ENCODE measurements at places on chromosomes 4 and X.

DNA sequence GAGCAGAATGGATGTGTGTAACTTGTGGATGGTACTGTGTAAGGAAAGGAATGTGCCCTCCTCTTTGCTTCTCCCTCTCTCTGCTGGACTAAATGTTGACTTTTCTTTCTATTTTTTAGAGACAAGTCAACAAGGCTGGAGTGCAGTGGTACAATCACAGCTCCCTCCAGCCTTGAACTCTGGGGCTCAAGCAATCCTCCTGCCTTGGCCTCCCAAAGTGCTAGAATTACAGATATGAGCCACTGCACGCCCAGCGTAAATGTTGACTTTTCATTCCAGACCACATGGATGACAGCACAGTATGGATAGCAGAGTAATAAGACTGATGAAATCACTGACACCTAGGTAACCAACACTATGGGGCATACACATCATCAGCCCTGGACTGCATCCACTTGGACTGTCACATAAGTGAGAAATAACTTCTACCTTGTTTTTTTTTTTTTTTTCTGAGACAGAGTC, 5.1 kb upstream of the RPS3A start:
- DNase-seq: no peak

- no peak for DNase-seq
Observed at GRCh38 chrX:120614816-120615215, 10.9 kb downstream of the MCTS1 start.

DNA sequence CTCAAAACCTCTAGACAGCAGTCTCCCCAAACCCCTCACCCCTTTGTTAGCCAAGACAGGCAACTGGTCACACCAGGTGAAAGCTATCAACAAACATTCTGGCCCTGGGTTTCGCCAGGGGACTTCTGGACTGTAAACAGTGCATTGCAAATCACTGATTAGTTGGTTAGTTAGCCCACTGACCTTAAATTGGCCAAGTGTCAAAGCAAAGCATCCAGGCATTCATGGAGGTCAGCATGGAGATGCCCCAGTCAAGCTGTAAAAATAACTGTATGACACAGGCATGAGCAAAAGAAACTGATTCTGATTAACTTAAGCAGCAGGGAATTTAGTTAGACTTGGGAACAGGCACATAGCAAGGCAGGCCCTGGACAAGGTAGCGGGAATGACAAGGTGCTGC, 156.0 kb upstream of the TTC29 start:
- DNase-seq: no peak

DNA sequence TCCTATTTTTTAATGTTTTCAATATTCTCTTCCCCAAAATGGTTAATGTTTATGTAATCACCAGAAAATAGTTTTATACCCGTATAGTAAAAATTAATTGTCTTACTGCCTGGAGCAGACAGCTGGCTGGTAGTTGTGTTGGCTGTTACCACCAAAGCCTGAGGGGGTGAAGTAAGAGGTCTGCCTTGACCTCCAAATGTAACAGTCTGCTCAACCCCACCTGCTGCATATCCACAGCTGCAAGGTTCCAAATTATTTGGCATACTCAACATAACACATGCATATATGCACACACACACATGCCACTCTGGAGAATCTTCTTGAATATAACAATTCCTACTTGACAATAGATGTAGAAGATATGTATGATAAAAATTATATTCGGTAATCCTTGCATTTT, 624.3 kb downstream of the ADGRL3 start:
- no peak for DNase-seq

GRCh38 chr4:165088366-165088765, 24.3 kb downstream of the TMEM192 start:
- no peak for DNase-seq

GRCh38 chr4:120005527-120005926, 61.1 kb downstream of the MAD2L1 start:
- DNase-seq: no peak

DNA sequence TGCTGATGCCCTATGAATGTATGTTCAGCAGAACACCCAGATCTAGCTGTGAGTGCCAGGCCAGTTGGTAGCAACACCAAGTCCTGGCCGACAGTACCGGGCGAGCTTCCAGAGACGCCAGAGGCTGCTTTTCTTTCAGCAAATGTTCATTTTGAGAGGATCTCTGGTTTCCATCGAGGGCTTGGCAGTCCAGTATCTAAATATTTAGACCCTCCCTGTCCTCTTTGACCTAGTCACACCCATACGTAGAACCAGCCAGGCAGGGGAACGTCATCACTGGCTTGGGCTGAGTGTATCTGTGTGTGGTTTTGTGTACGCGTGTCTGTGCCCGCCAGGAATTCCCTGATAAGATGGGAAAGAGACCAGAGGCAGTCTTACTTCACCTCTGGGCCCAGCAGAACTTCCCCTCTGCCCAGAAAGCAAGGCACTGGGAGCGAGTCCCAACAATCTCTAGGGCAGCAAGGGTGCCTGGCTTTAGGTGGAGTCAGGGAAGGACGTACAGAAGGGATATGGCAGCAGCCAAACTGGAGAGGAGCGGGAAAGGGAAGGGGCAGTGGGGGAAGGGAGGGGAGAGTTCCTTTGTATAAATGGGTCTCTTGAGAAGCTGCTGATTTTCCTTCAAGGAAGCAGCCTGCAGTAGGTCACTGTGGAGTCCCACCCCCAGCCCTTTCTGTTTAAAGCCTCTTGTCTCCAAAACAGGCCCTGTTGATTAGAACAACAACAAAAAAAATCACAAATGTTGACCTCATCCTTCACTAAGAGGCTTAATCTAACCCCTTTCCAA, 15.0 kb upstream of the ELF4 start:
- DNase-seq: no peak

GRCh38 chr4:87114245-87115062, 106.0 kb downstream of the KLHL8 start:
- no peak for DNase-seq

- no peak for DNase-seq
Observed at GRCh38 chr4:169254546-169254983, 16.2 kb downstream of the SH3RF1 start.

- no peak for DNase-seq
Observed at GRCh38 chrX:44484607-44485146, 58.0 kb downstream of the FUNDC1 start.

- no peak for DNase-seq
Observed at GRCh38 chr4:8729408-8730149, 137.0 kb downstream of the CPZ start.

DNA sequence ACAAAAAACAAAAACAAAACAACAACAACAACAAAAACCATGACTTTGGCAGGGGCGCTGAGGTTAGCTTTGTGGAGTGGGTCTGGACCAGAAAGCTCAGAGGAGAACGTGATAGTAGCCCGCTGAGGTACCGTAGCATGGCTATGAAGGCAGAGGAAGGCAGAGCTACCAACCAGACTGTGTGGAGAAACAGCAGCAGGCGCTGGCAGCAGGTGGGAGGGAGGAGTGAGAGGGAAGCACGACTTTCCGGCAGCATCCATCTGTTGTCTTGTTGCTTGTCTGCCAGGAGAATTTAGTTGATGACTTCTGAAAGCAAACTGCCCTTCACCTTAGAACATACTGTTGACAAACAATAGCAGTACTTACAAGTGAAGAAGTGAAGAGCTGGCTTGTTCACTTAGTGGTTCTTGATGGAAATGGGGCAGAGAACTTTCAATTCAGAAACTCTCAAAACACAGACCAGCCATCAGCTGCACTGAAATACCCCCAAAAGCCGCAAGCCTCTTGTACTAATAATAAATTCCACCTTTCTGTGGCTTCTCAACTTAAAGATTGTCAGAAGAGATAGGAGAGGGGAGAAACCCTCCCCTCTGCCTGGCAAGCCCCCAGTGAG, 447.2 kb downstream of the SLITRK2 start:
- peak; percentile 96 for DNase-seq

- peak; percentile 45 for DNase-seq
Observed at GRCh38 chrX:16838202-16839066, 31.7 kb downstream of the RBBP7 start.

DNA sequence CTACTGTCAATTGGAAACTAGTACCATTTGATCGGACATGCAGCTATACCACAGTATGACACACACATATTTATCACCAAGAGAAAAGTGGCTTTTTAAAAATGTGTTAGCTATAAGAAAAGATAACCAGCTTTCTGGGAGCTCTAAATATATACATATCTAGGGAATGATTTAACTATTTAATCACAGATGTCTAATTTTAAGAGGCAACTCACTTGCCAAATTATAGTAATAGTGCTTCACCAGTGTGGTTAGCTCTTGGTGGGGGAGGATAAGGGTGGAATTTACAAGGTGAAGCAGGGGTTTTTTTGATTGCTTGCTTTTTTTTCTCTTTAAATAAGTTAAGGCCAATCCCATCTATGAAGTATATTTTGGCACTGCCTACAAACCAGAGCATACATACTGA, 547.7 kb upstream of the DIPK2B start:
- no peak for DNase-seq

DNA sequence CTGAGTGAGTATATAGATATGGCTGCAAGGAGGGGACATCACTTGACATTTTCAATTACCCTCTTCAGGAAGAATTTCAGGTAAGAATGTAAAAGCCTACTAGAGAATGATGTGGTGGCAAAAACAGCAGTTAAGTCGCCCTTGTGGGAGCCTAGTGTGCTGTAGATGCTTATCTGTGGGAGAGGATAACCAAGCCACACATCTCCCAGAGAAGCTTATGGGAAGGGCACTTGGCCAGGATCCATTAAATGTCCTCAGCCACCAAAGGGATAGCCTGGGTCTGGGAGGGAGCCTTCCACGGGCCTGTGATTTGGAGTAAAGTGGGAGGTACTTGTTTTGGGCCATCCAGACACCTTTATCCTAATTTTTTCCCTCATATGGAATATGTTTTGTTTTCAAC, 41.3 kb upstream of the BCLAF3 start:
- DNase-seq: no peak

DNA sequence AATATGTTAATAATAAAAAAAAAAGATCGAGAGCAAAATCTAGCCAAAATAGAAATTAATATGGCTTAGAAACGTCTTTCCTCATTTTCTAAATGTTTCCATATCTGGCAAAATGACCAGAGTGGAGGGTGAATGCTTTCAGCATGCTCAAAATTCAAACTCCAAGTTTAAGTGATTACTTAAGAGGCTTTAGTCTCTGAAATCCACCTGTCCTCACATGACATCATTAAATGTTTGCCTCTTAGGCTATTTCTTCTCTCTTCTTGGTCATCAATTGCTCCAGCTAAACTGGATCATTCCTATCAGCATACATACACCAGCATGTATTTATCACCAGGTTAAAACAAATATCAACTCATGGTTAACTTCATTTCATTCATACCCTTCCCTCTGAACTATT, 54.5 kb upstream of the ATXN3L start:
- peak; percentile 85 for DNase-seq

DNA sequence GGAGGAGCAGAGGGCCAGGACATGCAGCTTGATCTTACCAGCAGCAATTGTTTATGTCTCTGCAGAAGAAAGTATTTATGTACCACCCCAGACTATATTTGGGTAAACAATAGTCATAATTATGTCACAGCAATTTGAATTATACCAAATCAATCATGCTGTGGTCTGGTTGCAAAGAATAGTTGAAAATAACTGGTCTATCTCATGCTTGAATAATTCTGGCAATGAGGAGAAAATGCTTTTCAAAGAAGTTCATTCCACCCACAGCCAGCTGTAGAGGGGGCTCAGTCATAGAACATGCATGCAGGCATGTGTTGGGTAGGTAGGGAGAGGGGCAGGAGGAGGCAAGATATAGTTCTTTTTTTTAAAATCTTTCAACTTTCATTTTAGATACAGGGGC, 399.2 kb downstream of the IL15 start:
- DNase-seq: no peak

DNA sequence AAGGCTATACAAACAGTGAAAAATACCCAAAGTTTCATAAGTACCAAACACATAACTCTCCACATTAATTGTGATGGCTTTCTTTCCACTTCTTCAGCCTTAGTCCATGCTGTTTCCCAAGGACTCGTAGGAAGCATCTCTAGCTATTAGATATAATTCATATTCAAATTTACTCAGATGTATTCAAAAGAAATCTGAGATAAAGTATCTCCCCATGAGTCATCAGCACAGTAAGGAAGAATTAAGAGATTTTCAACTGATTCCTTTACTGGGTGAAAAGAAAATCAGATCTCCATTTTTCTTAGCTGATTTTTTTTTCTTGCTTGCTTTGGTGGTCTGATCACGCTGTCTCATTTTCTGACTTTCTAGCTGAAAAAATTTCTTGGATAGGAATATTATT, 71.7 kb downstream of the MID1 start:
- no peak for DNase-seq

- no peak for DNase-seq
Observed at GRCh38 chrX:109716431-109717028, 16.5 kb downstream of the ACSL4 start.

DNA sequence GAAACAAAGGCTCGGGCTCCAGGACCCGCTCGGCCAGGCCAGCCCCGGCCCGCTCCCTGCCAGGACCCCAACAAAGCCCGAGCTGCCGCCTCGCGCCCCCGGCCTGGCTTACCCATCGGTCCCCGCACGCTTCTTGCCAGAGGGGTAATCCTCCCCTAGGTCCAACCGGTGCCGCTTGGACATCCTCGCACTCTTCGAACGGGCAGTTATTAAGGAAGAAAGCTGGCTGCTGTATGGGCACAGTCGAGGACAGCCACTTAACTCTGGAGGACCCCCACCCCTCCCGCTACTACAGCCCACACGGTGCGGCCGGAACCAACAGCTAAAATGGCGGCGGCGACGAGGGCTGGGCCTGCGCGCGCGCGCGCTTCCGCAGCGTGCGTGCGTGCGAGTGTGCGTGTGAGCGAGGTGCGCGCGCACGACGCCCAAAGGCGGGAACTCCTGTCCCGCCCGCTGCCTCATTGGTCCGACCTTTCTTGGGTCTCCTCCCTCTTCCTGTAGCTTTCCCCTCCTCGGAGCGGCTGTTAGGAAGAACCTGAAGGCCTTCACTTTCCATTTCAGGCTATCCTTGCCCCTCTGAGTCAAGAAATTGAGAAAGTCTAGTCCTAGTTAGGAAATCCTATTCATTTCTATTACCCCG, at the start of gene DHX15:
Gene DHX15 (minus strand): TSS at position 344 of the 640 bp plus-strand sequence. CDS start 161 bp downstream, at position 183.
- peak; percentile 96 for DNase-seq

- DNase-seq: no peak
Observed at GRCh38 chr4:172357006-172357540, 543.9 kb downstream of the GALNTL6 start.

DNA sequence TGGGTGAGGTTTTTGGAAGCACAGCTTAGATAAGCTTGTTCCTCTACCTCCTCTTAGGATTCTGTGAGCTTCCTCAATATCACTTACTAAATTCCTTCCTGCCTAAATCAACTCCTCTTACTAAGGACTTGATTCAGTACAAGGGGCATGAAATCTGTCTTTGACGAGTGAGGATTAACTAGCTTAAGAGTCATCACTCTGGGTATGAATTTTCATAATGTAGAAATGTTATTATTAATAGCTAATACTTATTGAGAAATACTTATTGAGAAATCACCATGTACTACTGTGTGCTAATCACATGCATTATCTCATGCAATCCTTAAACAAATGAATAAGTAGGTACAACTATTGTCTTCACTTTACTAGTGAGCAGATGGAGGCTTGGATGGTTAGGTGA, 28.6 kb downstream of the TRPC3 start:
- no peak for DNase-seq

DNA sequence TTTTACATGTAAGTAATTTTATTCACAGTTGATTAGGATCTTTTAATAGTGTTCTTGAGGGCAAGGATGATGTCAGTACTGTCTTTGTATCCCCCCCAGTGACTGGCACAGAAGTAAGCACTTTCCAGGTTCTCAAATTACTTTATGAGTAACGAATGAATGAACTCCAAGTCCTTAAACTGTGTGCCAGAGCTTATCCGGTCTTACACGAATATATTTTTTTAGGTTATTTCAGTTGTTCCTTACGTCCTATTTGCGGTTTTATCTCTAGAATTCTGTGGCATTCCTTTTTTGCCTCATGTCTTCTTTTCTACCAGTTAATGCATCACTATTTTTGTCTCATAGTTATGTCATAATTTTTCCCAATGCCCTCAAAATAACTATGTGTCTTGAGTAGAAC, 106.9 kb upstream of the MID1IP1 start:
- DNase-seq: no peak
